Mesendoderm (in vitro differentiated cells): ENCODE measurements at places on chromosomes 16 and 17.

GRCh38 chr16:50096791-50097190 lies 31.0 kb downstream of the HEATR3 start:
- DNase-seq: no peak

DNA sequence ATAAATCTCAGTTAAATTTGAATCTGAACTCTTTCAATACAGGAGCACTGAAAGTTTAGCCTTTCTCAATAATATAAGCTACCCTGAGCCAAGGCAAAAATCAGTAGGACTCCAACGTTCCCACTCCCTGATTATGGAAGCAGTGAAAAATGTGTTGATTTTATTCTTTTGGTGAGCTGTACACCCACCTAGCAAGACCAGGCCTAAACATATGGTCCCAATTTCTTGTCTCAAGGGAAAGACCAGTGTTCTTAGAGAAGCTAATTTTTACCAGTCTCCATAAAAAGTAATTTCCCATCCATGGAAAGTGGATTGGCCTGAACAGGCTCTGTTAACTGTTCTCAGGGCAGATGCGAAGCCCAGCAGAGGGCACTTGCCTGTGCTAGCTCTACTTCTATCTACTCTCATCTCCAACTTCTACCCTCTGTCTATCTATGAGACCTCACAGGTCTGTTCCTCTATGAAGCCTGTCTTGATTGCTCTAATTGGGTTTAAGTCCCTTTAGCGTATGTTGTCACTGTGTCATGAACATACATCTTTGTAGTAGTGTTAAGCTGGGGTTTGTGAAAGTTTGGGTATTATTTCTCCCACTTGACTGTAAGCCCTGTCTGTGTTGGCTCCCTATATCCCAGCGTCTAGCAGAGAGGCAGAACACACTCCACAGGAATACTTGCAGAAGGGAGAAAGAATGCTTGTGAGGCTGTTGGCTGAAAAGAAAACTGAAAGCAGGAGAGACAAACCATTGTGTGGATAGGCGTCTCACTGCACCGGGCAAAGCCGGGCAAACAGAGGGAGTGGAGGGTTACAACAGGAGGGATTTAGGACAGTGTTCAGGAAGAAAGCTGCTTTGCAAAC lies 167.1 kb upstream of the MAF start:
- peak; percentile 29 for DNase-seq

- peak; percentile 59 for DNase-seq
Observed at GRCh38 chr16:17339764-17340541, 130.8 kb downstream of the XYLT1 start.

DNA sequence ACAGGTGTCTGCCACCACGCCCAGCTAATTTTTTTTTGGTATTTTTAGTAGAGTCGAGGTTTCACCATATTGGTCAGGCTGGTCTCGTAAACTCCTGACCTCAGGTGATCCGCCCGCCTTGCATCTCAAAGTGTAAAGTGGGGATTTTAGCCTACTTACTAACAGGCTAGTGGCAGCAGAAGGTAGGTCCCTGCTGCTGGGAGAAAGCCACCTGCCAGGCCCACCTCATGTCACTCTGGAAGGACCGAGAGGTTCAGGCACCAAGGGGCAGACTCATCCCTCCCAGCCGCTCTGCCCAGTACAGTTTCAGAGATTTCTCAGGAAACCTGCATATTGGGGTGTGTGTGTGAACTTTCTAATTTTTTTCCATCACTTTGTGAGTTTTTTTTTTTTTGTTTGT lies 2.1 kb upstream of the RCVRN start:
- no peak for DNase-seq

GRCh38 chr16:17177242-17177958 lies 293.4 kb downstream of the XYLT1 start:
- DNase-seq: no peak

DNA sequence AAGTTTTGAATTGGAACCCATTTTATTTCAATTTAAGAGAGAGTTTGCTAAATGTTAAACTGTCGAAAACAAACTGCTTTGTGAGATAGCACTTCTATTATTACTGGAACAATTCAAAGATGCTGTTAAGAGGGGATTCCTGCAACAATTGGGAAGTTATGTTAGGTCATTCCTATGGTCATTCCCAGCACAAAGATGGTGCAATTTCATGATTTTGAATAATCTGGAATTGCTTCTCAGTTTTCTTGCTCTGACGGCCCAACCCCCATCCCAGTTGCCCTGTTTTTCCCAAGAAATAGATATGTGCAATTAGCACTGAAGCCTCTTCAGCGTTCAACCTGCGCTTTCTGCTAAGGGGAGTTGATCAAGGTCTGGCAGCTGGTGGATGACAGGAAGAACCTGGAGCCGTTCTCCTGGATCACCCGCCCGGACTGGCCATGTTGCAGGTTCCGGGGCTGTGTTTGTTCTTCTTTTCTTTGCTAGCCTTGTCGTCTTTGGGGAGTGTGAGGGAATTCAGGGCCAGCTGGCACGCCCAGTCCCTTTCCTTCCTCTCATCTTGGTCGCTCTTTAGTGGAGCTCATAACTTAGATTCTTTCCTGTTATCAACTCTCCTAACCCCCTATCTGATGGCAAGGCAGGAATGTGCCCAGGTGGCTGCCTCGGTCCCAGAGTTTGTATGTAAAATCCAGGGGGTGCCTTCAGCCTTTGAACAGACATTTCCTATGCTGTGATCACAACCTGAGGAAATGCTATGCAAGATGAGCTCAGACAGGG lies 29.0 kb upstream of the IRF8 start:
- DNase-seq: peak; percentile 89

DNA sequence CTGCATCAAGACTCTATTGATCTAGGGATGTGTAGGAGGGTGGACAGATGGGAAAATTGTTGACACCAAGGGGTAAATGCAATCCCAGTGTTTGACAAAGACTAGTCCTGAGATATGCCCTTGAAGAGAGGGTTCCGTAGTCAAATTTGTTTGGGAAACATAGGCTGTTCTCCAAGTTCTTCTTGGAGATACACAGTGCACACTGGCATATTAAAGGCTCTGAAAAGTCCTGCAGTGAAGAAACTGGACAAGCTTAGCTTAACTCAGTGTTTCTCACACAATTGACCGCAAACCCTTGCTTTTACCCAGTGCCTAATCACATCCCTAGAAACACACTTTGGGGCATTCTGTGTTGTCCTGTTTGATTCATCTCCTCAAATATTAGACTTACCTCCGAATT lies 10.8 kb downstream of the DHRS7C start:
- no peak for DNase-seq

DNA sequence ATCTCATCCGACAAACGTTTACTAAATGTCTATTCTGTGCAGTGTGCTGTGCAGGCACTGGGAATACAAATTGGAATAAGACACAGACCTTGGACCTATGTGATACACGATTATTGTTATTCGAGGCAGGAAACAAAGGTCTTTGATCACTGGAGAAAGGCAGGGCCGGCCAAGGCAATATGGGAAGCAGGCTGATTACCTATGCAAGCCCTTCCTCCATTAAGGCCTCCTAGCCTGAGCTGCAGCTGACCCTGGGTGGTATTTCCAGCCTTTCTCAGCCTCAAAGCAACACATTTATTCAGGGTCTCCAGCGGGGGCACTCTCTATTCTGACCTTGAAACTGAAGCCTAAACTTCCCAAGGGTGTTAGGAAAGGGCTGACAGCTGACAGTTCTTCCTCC lies 13.4 kb downstream of the ST6GALNAC1 start:
- peak; percentile 28 for DNase-seq

DNA sequence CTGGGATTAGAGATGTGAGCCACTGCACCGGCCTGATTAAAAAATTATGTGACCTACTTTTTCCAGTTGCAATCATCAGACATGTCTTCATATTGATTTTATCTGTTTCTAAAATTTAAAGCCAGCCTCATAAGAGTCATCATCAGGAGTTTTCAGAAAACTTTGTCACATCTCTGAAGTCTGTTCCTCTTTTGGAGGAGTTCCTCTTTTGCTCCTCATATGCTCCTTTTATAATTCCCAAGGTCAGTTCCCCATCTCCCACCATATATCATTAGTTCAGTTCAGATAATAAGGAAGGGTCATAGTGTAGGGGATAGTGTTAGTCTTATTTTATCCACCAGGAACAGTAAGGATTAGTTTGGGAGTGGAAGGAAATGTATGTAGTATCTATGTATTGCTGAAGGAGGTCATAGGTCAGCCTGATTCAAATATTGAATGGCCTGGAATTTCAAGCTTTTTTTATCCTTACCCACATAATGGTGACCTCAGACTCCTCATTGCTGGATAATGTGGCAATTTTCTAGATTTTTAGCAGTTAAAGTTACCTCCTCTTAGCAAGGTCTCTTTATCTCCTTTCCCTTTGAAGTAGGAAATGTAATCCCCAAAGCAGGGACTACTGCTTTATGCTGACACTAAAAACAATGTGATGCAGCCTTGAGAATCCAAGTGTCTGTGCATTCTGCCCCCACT lies 13.8 kb upstream of the DUSP14 start:
- no peak for DNase-seq
